ENCODE measurements at places on chromosomes 16 and 17.

DNA sequence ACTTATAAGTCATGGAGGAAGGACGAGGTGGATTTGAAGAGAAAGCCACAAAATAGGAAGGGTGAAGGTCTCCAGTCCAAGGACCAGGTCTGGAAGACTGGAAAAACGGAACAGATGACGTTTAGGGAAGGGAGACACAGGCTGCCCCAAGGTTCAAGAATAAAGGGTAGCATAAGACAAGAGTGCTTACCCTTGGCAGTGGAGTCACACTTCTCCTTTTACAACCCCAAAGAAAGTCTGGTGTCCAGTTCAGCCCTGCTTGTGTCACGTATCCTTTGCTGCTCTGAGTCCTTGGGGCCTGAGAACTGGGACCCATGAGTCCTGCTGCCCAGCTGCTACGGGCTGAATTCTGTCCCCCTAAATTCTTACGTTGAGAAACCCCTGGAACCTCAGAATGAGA, 13.0 kb upstream of the GGA2 start:
- DNase-seq: no peak

DNA sequence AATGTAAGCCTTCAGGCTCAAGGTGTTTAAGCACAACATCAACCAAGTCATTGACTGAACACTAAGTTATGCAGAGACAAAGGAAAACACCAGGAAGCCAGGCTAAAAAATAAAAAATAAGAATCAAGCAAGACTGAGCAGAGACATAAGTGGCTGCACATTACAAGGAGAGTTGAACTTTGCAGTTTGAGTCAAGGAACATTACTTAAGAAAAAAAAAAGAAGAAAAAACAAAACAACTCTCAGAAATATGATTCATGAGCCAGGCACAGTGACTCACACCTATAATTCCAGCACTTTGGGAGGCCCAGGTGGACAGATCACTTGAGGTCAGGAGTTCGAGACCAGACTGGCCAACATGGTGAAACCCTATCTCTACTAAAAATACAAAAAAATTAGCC, 168.1 kb downstream of the C16orf95 start:
- DNase-seq: no peak

DNA sequence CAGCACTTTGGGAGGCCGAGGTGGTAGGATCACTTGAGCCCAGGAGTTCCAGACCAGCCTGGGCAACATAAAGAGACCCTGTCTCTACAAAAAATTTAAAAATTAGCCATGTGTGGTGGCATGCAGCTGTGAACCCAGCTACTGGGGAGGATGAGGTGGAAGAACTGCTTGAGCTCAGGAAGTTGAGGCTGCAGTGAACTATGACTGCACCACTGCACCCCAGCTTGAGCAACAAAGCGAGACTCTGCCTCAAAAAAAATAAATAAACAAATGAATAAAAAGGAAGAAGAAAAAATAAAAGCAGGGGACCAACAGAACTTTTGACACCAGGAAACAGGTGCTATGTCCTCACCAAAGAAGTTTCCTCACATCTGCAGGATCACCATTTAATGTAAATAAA, 14.2 kb downstream of the TERF2 start:
- peak; percentile 22 for DNase-seq

- DNase-seq: no peak
Observed at GRCh38 chr17:31369266-31369665, 22.2 kb upstream of the RAB11FIP4 start.

DNA sequence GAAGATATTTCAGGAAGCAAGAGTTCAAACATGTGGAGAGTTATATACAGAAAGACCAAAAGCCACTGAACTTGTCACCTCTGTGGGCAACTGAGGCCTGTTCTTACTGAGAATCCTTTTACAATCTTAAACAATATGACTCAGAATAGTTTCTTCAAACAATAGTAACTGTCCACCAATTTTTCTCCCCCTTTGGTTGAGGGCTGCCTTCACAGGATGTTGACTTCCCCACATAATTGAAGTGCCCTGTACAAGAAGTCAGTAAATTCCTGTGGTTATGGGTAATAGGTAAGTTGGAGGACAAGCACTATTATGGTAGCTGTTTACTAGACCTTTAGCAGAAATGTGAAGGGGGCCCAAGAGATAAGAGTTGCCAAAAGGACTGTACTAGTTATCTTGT, 215.8 kb downstream of the CDH8 start:
- no peak for DNase-seq

DNA sequence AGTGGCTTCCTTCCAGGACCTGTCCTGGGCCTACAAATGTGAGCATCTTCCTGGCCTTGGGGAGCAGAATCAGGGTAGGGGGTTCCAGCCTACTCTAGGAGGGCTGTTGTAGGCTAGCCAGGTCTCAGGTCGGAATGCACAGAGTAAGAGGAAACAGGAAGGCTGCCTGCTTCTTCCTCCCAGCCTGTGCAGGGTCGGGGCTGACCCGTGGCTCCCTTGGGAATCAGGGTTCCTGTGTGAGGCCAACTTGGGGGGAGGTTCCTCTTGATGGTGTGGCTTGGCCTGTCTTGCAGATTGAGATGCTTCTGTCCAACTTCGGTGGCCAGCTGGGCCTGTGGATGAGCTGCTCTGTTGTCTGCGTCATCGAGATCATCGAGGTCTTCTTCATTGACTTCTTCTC, 32.3 kb downstream of the SCNN1G start:
- no peak for DNase-seq

- DNase-seq: no peak
Observed at GRCh38 chr16:73457851-73458250, 409.9 kb upstream of the ZFHX3 start.

DNA sequence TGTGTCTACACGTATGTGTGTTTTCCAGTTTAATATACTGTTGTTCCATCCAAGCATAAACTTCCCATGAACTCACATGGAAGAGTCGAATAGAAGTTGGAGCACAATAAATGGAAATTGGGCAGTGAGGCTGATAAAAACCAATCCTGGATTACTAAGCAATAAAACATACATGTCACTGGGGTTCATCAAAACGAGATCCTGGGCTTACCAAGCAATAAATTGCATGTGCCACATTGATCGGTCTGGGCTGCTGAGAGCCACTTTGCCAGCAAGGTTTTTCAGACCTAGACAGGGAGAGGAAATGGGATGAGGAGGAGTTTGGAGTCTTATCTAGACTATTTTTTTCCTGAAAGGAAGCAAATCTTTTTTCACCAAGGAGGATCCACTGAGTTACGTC, 322.3 kb upstream of the C16orf82 start:
- no peak for DNase-seq

DNA sequence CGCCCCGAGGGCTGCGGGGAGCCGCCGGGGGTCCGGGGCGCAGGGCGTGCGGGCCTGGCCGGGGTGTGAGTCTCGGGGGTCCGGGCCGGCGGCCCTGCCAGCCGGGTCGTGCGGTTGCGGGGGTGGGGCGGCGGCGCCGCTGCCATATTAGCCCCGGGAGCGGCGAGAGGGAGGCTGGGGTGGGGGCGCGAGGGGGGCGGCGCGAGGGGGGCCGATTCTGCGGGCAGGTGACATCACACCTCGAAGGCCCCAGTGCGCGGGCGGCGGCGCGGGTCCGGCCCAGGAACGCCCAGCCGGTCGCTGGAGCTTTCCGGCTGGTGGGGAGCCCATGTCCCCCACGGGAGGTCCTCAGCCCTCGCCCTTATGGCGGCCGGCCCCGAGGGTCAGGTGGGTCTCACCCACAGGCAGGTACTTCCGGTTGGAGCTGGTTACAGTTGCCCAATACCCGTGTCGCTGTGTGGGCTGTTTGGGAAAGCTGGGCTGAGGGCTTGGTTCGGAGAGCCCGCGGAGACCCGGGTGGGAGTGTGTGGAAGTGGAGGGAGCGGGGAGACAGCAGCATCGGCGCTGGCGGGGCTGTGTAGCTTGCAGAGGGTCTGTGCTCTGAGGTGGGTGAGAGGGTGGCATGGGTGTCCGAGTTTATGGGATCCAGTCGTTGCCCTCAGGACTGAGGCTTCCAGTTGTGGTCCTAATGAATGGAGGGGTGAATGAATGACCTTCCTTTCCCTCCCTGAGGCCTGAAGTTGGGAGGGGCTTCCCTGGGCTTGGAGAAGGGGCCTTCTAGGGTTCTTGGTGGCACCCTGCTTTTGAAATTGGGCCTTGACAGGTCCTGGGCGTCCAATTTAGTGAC, 804 bp downstream of the ATP6V0C start:
- peak; percentile 58 for DNase-seq

GRCh38 chr17:47607481-47607880, 42.2 kb upstream of the KPNB1 start:
- no peak for DNase-seq

GRCh38 chr17:4165301-4166010, 22.5 kb downstream of the CYB5D2 start:
- DNase-seq: no peak

- DNase-seq: no peak
Observed at GRCh38 chr17:924711-925475, 54.7 kb downstream of the NXN start.

DNA sequence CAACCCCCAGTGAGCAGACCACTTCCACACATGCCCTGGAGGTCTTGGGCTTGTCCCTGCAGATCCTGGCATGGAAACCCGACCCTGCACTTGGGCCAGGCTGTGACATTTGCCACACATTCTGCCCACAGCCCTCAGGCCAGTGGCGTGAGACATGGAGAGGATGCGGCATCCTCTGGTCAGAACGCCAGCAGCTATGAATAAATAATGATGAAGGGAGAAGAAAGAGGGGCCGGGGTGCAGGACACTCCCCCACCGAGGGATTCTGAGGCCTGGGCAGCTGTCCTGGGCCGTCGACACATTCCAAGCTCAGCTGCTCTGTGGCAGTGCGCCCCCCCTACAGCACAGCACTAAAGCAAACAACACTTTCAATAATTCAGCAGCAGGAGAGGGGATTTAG, 148.8 kb downstream of the ENGASE start:
- DNase-seq: no peak

GRCh38 chr16:75483222-75483621, 12.0 kb downstream of the CHST6 start:
- DNase-seq: no peak

GRCh38 chr16:87816507-87817100, 50.8 kb upstream of the KLHDC4 start:
- DNase-seq: no peak

GRCh38 chr16:72787514-72788268, 260.2 kb downstream of the ZFHX3 start:
- DNase-seq: peak; percentile 73

GRCh38 chr17:53390575-53390974, 432.2 kb upstream of the KIF2B start:
- DNase-seq: no peak

DNA sequence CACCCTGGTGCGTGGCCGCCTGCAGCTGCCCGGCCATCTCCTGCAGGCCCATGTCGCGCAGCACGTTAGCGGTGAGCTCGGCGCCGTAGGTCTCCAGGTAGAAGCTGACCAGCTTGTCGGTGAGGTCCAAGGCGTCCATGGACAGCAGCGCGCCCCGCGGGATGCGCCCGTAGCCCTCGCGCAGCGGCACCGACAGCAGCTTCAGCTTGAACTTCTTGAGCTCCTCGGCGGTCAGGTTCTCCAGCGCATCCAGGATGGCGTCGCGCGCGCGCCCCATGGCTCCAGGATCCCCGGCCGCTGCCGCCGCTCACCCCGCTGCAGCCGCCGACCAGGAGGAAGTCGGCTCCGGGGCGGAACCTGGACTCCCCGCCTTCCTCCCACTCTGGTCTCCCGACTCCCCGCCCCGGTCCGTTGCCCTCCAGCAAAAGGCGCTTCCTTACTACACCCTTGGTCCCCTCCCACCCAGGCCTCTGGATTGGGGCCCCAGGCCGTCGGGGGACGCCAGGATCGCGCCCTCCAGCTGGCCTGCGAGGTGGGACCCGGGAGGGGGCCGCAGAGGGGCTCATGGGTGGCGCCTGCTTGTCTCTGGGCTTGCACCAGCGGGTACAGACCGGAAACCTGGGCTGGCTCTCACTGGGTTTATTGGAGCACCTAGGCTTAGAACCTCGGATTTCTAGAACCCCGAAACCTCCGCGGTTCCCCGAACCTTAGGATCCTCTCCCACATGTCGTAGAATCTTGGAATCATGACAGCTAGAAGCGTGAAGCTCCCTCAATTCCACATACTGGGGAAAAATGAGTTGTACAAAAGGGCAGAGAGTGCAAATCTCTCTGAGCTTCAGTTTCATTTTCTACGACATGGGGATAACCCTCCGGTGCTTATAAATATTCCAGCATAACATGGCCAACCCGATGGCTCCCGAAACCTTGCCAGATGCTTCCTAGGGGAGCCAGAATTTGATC, at the start of gene PYCARD:
Gene PYCARD (minus strand): TSS at position 347 of the 962 bp plus-strand sequence. CDS start 70 bp downstream, at position 277.
- DNase-seq: peak; percentile 35

DNA sequence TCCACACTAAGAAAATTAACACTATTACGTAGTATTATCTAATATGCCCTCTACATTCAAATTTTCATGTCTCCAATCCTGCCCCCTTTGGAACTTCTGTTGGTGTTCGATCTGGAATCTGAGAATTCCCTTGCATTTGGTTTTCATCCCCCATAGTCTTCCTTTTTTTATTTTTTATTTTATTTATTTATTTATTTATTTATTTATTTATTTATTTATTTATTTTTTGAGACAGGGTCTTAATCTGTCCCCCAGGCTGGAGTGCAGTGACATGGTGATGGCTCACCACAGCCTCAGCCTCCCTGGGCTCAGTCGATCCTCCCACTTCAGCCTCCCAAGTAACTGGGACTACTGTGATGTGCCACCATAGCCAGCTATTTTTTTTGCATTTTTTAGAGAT, 589.3 kb downstream of the MAF start:
- DNase-seq: no peak

GRCh38 chr17:19016297-19016696, 11.7 kb upstream of the FAM83G start:
- DNase-seq: no peak

DNA sequence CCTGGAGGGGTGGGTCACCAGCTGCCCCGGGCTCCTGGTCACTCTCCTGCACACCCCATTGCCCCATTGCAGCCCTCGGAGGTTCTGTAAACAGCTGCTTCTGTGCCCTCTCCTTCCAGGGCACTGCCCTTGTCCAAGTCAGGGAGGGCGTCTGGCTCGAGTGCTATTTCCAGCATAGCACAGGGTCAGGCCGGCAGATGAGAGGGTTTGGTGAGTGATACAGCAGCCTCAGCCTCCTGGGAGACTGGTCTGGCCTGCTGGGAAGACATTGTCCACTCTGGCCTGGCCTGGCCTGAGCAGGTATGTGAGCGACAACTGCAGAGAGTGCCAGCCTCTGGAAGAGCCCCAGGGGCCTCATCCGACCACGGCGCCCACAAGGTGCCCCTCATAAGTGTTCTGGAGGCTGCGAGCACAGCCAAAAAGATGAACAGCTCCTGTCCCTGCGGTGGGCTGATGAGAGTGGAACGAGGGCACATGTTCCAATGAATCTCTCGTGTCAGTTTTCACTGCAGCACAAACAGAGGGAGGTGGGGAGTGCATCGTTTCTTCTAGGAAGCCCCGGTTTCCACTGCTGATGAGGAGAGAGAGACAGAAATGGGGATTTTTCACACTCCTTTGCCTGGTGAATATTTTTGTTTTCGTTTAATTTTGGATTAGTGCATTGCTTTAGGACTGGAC, 105.8 kb upstream of the SDK2 start:
- DNase-seq: no peak

GRCh38 chr16:47622451-47623176, 161.5 kb downstream of the PHKB start:
- DNase-seq: no peak

DNA sequence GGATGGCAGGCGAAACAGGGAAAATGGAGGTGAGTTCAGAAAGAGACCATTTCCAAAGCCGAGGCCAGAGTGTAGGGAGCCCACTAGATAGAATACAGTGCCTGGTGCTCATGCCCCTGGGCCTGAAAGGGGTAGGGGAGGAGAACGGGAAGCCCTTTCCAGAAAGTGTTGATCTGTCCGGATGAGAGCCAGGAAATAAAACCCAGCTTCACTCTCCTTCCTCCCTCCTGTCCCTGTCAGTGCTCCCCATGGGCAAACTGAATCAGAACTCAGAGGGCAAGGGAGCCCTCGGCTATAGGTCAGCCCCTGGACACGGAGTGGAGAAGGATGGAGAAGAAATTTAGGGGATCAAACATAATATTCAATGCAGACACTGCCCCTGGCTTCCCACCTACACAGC, 57.7 kb upstream of the RPL38 start:
- no peak for DNase-seq

Data from CD4-positive, alpha-beta T cell treated with Interleukin-4 for 1 hour (primary cell).